ENCODE measurements at places on chromosomes 6 and 20.

GRCh38 chr6:5981126-5982026 lies 25.3 kb downstream of the NRN1 start:
- DNase-seq: no peak

DNA sequence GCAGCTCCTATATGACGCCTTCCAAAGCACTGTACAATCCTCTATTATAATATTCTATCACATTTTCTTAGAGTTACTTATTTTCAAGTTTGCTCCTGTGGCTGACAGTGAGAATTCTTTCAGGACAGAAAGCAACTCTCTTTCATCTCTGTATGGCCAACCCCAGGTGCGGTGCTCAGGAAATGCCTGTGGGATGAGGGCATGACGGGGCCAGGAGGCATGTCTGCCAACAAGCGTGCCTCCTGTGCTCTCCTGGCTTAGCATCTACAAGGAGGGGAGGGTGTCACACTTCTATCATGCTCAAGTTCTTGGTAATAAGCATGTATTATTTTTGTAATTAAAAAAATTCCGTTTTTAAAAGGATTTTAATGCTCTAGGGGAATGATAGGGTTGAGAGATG lies 11.4 kb downstream of the MRPL14 start:
- no peak for DNase-seq

DNA sequence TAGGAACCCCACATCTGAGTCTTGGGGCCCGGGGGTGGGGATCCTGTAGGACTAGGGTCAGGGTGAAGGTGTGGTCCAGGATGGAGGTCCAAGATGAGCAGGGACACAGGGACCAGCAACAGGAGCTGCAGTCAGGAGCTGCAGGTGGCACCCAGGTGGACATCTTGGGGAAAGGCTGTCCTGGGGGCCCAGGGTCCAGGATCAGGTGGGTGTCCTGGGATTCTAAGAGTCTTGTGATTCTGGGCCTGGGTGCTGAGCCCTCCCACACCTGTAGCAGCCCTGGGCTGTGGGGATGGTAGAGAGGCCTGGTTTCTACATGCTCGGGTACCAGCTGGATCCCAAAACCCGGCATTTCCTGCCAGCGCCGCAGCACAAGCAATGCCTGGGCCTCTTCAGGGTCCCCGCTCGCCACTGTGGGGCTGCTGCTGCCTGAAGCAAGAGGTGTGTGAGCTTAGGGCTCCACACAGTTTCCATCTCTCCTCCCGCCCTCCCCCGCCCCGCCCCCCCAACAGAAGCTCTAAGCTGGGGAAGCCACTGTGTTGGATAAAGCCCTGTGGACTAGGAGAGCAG lies 20.7 kb downstream of the ERGIC3 start:
- DNase-seq: no peak

GRCh38 chr6:138204792-138205384 lies 13.4 kb downstream of the PBOV1 start:
- no peak for DNase-seq

GRCh38 chr6:157714153-157714490 lies 108.9 kb upstream of the SNX9 start:
- no peak for DNase-seq

GRCh38 chr6:95948324-95948723 lies 67.5 kb upstream of the FUT9 start:
- DNase-seq: no peak

- no peak for DNase-seq
Observed at GRCh38 chr20:32126919-32127318, 17.4 kb downstream of the TM9SF4 start.

- DNase-seq: no peak
Observed at GRCh38 chr6:53699462-53699861, 33.9 kb upstream of the KLHL31 start.

GRCh38 chr6:53566755-53567154 lies 21.9 kb upstream of the GCLC start:
- no peak for DNase-seq

GRCh38 chr6:5763407-5763806 lies 243.3 kb downstream of the NRN1 start:
- no peak for DNase-seq

DNA sequence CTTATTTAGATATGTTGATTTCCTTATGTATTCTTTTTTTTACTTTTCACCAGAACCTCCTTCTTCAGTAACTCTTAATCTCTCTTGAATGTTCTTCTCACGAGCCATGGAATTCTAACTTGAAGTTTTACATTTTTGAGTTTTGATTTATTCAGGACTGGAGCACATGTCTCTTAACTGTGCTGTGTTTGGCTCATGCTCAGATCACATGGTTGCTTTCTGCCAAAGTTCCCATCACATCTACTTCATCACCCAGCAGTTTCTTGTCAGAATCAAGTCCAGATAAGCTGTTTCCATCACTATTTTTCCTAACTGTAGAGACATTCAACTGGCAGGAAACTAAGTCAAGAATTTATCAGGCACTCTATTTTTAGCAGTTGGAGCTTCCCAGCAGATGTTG lies 31.7 kb downstream of the SLC35A1 start:
- no peak for DNase-seq

DNA sequence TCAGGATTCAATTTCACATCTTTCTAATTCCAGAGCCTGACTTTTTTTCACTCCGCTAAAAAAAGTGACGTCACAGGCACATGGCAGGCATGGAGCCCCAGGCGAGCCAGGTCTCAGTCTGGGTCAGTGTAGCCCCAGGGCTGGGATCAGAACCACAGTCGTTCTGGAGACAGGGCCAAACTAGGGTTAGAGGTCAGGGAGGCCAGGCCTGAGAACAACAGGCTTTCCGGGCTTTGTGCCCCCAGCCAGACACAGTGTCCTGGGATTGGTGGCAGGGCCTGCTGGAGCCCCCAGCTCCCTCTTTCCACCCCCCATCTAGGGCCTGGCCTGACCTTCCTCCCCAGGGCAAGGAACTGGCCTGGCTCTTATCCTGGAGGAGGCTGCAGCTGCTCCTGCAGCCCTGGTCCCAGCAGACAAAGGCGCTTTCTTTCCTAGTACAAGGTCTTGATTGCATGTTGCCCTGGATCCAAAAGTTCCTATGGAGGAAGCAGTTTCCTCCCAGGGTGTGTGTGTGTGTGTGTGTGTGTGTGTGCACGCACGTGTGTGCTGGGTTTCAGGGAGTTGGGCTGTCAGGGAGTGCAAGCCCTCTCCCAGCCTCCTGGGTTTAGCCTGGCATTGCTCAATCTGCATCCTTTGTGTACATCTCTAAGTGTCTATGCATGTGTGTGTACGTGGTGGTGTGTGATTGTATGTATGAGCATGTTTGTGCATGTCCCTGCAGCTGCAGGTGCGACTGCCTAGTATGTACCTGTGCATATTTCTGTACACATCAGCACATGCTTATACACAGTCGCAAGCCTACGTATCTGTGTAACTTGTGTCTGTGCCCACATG lies 26.5 kb upstream of the EMILIN3 start:
- no peak for DNase-seq

GRCh38 chr6:16657768-16658167 lies 103.5 kb downstream of the ATXN1 start:
- no peak for DNase-seq

- DNase-seq: no peak
Observed at GRCh38 chr6:158674342-158675131, 24.7 kb downstream of the SYTL3 start.

DNA sequence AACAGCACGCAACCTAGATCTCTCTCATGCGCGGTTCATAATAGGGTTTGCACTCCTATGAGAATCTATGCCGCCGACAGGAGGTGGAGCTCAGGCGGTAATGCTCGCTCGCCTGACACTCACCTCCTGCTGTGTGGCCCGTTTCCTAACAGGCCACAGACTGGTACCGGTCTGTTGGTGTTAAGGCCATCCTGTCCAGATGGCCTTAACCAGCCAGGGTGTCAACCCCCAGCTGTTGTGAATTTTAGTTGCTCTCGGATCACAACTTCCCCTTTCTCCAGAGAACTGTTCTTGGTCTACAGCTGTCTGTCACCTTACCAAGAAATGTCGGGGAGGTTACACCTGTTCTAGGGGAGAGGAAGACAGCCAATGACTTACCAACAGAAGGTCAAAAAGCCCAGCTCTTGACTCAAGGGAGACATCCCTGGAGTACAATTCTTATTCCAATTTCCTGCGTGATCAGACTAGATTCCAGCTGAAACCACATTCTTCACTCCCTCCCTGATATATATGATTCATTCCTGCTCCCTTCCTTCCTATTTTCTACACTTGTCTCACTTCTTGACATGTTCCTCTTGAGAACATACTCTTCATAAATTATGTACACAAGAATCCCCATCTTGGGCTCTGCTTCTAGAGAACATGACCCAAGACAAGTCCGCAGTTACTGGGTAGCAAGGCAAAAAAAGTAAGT lies 23.1 kb upstream of the DNAAF9 start:
- no peak for DNase-seq

DNA sequence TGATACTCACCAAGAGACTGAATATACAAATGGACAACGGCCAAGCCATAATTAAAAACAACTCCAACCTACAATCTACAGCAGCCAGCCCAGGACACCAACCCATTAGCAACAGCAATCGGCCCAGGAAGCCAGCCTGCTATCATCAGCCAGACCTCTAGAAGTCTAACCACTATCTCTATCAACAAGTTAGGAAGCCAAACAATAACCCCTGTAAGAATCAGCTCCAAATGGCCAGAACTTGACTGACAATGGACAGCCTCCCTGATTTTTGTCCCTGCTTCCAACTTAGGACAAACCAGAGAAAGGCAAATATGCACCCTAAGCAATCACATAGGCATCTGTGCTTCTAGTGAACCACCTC lies 511.8 kb upstream of the JARID2 start:
- DNase-seq: no peak

DNA sequence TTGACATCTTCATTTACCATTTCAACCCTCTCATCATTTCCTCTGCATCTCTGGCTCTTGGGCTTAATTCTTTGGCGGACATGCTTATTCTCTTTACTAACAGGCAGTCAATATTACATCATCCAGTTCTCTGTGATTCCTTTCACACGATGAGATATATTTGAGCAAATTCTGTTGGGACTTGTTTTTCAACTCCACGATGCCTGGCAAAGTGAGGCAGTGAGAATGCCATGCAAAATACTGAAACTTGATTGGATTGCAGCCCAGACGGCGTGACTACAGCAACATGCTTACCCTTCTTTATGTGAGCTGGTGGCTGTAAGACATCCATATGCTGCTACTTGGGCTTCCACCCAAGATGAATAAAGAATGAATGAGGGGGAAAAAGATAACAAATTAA lies 101.7 kb upstream of the SPACA1 start:
- no peak for DNase-seq

DNA sequence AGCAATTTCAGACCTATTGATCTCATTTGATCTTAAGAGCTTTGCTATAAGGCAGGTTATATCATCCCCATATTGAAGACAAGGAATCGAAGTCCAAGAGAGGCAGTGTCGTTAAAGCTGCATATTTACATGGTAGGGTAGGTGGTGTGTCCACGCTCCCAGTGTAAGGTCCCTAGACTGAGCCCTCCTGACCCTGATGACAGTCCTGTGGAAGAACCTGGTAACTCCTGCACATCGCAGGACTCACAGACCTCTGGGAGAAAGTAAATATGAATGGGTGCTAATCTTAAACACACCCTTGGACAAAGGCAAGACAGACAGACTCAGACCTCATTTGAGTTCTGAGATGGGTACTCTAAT lies 602 bp upstream of the HLA-DPB1 start:
- no peak for DNase-seq

GRCh38 chr20:22770241-22770800 lies 185.9 kb upstream of the FOXA2 start:
- no peak for DNase-seq

- DNase-seq: no peak
Observed at GRCh38 chr6:139372326-139373153, 1.9 kb downstream of the CITED2 start.

- no peak for DNase-seq
Observed at GRCh38 chr6:37971711-37972390, 152.3 kb downstream of the ZFAND3 start.

DNA sequence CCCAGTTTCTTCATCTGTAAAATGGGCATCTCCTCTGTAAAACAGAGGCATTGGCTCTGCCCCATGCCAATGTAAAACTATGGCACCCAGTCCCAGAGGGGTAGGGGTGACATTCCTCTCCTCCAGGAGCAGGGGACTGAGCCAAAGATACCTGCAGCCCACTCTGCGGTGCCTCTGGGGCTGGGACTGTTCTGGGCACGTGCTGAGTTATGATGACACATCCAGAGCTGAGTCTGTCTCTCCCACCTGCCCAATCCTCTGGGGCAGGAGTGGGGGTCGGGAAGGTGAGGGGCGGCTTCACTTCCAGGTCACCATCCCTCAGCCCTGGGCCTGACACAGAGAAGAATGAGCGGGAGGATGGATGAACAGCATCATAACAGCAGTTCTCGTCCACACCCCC lies 29.9 kb downstream of the AAR2 start:
- DNase-seq: no peak

DNA sequence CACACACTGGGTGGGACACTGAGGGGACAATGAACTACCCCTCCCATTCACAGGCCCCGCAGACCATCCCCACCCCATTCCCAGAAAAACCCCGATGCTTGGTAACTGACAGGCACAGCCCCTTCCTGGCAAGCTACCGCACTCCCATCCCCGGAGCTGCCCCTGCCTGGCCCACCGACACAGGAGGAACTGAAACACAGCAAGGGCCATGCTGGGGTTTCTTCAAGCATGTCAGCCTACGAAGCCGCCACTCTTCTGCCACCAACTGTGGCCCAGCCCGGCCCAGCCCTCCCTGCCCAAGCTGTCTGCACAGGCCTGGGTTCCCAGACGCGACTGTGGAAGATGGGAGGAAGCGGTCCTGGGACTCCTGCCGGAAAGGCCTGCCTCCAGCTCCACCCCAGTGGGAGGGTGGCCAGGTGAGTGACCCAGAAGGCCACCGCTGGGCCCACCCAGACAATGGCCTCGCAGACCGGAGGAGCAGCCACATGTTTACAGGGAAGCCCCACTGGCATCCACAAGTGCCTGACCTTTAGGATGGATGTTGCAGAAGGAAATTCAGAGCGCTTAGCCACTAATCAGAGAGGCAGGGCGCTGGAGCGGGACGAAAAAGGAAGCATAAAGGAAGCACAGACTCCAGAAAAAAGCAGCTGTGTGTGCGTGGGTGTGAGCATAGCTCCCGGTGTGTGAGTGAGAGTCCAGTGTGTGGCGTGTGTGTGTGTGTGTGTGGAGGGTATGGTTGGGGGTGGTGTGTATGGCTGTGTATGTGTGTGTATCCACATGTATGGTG lies 91.6 kb downstream of the PRND start:
- no peak for DNase-seq

DNA sequence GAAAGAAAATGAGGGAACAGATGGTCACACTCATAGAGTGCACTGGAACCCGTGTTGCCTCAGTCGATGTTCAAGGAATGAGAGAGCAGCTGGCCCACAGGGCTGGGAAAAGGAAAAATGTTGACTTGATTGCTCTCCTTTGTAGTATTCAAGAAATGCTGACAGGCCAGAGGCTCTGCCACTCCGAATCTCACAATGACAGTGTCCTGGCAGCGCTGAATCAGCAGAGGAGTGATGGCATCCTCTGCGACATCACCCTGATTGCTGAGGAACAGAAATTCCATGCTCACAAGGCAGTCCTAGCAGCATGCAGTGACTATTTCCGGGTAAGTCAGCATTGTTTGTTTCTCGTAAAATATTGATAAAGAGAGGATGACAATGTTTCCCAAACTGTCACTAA lies 51.3 kb downstream of the KLHL32 start:
- no peak for DNase-seq
